Thoracic aorta (tissue), 2 donors: ENCODE measurements at places on chromosomes 13 and 19.

GRCh38 chr19:18045307-18046050 is 37.5 kb downstream of the ARRDC2 start:
- no peak for DNase-seq
- no peaks in the 10 kb centered on the region for H3K36me3 ChIP-seq
- peak overlapping the region; percentile 72 for H3K4me3 ChIP-seq
- peak overlapping the region; percentile 70 for H3K27ac ChIP-seq
- H3K4me1 ChIP-seq: peaks cover 41% of the 10 kb centered on the region

DNA sequence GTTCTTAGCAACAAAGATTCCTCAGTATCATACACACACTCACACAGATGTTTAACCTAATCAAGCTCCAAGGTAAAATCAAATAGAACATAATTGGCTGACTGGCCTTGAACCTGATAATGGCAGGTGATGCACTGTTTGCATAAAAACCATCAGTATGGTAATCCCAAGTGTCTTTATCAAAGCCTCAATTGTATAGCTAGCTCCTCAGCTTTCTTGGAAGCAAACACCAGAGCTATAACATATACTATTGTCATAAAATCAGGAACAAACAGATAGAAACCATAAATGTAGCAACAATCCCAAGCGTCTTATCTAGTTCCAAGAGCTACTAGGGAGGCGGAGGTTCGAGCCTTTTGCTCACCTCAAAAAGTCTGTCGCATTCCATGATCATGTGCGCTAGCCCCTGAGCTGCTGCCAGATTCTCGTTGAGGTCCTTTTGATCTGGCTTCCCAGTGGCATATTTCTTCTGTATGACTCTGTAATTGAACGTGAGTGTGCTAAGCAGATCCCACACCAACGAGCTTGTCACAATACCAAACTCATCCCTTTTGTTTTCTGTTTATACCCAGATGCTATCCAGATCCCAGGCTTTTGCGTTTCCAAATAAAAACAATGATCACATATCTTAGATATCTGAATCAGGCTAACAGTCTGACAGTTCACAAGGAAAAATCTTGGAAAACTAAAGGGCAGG is 95.3 kb downstream of the KL start:
- no peak overlapping the region for H3K4me3 ChIP-seq
- DNase-seq: no peak
- H3K4me1 ChIP-seq: peaks cover 62% of the 10 kb centered on the region
- H3K27me3 ChIP-seq: no peaks in the 10 kb centered on the region
- H3K36me3 ChIP-seq: peaks cover 16% of the 10 kb centered on the region

DNA sequence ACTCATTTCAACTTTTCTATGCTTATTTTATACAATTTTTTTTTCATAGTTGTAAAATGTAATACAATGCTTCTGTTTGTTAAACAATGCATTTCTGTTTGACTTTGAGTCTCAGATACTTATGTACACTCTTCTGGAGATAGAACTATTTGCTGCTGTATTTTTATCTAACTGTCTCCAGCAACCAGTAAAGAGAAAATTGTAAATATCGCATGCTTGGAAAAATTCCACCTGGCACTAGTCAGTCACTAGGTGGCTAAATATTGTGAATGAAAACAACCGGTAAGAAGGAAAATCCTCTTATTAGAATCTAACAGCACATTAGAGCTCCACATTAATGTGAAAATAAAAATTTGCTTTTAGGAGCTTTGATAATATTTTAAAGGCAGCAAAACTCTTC is 876.5 kb downstream of the PCDH9 start:
- no peak overlapping the region for H3K27ac ChIP-seq
- no peak for DNase-seq
- no peaks in the 10 kb centered on the region for H3K36me3 ChIP-seq
- H3K4me1 ChIP-seq: no peaks in the 10 kb centered on the region
- no peaks in the 10 kb centered on the region for H3K27me3 ChIP-seq

GRCh38 chr19:9883231-9883758 is 48.2 kb downstream of the PIN1 start:
- H3K27ac ChIP-seq: no peak overlapping the region
- H3K4me3 ChIP-seq: no peak overlapping the region
- no peaks in the 10 kb centered on the region for H3K27me3 ChIP-seq
- no peaks in the 10 kb centered on the region for H3K36me3 ChIP-seq
- H3K4me1 ChIP-seq: peaks cover 5% of the 10 kb centered on the region
- DNase-seq: no peak

DNA sequence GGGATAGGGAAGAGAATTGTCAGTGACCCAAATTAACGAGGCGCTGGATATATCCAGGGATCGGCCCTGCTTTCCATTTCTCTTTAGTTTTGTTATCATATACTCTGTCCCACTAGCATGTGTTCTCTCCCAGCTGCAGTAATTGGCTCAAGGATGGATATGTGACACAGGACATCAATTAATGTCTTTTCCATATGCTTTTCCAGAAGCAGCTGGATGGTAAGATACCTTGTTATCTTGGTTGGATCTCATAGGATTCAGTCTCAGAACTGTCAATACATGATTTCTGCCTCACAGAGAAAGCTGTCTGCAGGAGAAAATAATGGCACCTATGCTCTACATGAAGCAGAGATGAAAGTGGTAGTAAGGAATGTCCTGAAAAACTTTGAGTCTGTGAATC is 157.1 kb upstream of the SPRY2 start:
- no peak overlapping the region for H3K4me3 ChIP-seq
- H3K36me3 ChIP-seq: no peaks in the 10 kb centered on the region
- DNase-seq: no peak
- H3K27me3 ChIP-seq: no peaks in the 10 kb centered on the region

DNA sequence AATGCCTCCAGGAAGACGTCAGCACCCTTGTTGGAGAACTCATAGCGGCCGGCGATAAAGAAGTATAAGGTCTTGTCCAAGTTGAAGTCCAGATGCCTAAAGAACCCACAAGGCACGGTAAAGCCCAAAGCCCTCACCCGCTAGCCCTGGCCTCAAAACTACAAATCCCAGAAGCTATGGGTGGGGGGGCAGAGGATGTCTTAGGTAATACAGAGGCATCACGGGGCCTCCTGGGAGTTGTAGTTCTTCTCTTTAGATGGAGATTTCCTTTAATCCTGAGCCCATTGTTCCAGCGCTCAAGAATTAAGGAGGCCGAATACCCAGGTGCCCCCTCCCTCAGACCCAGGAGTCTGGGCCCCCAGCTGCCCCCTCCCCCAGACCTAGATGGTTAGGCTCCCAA is 10.8 kb downstream of the GYS1 start:
- no peak for DNase-seq
- H3K36me3 ChIP-seq: peaks cover 59% of the 10 kb centered on the region
- H3K27me3 ChIP-seq: no peaks in the 10 kb centered on the region
- H3K27ac ChIP-seq: no peak overlapping the region
- no peak overlapping the region for H3K4me3 ChIP-seq

- H3K36me3 ChIP-seq: no peaks in the 10 kb centered on the region
- no peaks in the 10 kb centered on the region for H3K4me1 ChIP-seq
- no peak overlapping the region for H3K27ac ChIP-seq
- no peak overlapping the region for H3K4me3 ChIP-seq
- no peaks in the 10 kb centered on the region for H3K27me3 ChIP-seq
Measured at GRCh38 chr19:51090471-51090870, 7.8 kb upstream of the KLK14 start.

DNA sequence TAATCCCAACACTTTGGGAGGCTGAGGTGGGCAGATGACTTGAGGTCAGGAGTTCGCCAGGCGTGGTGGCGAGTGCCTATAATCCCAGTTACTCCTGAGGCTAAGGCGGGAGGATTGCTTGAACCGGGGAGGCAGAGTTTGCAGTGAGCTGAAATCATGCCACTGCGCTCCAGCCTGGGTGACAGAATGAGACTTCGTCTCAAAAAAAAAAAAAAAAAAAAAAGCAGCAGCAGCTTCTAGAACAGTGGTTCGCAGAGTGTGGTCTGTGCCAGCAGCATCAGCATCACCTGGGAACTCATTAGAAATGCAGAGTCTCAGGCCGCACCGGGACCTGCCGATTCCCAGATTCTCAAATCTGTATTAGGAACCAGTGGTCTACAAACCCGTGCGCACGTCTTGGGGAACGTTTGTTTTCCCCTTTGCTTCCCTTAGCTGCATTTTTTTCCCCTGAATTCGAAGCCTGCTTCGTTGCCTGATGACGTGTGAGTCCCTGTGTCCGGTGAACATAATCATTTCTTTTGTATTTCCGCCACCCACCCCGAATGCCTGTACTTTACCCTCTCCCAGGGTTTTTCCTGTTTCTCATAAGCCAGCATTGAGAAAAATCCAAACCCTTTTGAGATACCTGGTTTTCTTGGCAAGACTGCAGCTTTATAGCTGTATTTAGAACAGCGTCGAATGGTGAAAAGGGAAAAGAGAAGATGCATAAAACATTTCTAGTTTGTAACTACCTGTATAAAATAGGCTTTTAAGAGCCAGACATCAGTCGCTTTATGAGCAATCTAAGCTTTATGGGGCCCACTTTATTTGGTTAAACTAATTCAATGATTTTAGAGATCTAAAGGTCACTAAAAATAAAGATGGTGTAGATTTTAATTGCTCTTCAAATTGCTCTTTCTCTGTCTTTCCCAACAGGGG is 49.8 kb downstream of the BICRA start:
- H3K36me3 ChIP-seq: no peaks in the 10 kb centered on the region
- H3K4me1 ChIP-seq: peaks cover 34% of the 10 kb centered on the region
- H3K4me3 ChIP-seq: no peak overlapping the region
- DNase-seq: no peak
- no peaks in the 10 kb centered on the region for H3K27me3 ChIP-seq

DNA sequence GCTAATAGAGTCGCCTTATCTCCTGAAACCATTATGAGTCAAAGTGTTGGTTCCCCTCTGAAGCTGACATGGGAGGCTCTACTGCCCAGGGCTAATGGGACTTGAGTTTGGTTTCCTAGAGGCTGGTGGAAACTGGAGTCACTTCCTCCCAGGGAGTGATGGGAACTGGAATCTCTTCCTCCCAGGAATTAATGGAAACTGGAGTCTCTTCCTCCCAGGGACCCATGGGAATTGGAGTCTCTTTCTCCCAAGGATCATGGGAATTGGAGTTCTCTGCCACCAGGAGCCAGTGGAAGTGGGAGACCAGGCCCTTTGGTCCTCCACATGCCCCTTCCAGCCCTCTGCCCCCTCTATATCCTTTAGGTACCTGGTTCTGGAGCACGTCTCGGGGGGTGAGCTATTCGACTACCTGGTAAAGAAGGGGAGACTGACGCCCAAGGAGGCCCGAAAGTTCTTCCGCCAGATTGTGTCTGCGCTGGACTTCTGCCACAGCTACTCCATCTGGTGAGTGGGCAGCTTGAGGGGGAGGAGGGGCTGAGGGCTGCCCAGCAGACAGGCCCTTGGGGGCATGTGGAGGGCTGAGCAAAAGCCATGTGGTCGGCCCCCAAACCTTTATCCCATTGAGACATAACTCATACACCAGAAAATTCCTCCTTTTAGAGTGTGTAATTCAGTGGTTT is 5.5 kb downstream of the BRSK1 start:
- no peak overlapping the region for H3K4me3 ChIP-seq
- peaks cover 8% of the 10 kb centered on the region for H3K4me1 ChIP-seq
- no peak for DNase-seq
- H3K27ac ChIP-seq: no peak overlapping the region
- H3K36me3 ChIP-seq: peaks cover 2% of the 10 kb centered on the region

DNA sequence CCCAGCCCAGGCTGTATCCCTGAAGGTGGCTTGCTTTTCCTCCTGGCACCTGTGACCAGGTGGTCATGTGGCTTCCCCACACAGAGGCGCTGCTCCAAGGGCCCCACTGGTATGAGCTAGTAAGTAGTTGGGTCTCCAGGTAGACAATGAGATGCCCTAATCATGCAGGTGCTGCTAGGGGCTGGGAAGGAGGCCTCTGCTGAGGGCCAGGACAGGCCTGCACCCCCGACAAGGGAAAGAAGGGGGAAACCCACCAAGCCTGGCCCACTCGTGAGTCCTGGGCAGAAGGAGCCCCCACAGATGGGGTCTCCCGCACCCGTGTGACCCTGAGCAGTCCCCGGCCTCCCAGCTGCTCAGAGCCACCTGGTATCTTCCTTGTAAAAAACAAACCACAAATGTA is 13.2 kb downstream of the PEX11G start:
- H3K27ac ChIP-seq: no peak overlapping the region
- H3K4me3 ChIP-seq: no peak overlapping the region
- H3K36me3 ChIP-seq: peaks cover 5% of the 10 kb centered on the region
- DNase-seq: no peak

DNA sequence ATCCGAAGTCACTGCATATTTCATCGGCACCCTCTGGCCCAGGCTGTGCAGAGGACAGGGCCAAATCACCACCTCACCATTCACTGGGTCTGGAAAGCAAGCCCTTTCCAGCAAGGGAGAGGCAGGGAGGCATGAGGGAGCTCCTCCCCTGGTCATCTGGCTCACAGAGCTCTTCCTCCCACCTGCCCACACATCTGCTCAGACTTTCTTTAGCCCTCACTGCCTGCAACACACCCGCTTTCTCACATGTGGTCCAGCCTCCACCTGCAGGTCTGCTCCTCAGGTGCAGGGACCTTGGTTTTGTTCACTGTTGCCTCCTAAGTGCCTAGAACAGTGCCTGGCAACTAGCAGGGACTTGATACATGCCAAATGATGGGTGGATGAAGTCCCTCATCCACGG is 21.0 kb upstream of the SLC35E1 start:
- no peak for DNase-seq
- H3K4me3 ChIP-seq: no peak overlapping the region
- peaks cover 10% of the 10 kb centered on the region for H3K4me1 ChIP-seq

- no peak for DNase-seq
- H3K27ac ChIP-seq: no peak overlapping the region
- no peaks in the 10 kb centered on the region for H3K36me3 ChIP-seq
- H3K27me3 ChIP-seq: no peaks in the 10 kb centered on the region
- no peak overlapping the region for H3K4me3 ChIP-seq
- no peaks in the 10 kb centered on the region for H3K4me1 ChIP-seq
Measured at GRCh38 chr13:71481501-71481900, 385.5 kb downstream of the DACH1 start.

- no peak overlapping the region for H3K27ac ChIP-seq
- H3K4me3 ChIP-seq: no peak overlapping the region
- no peaks in the 10 kb centered on the region for H3K36me3 ChIP-seq
- no peaks in the 10 kb centered on the region for H3K27me3 ChIP-seq
Measured at GRCh38 chr13:111166882-111167675, 52.0 kb downstream of the ARHGEF7 start.
